ENCODE measurements at places on chromosomes 12 and 14. TPM values are rescaled to one million over a fixed set of nuclear protein-coding genes. Genes with fewer than 3 reads are reported as not detected.

LRRK2 gene
- total RNA-seq = 25.2 TPM

FICD gene
- total RNA-seq = 2.8 TPM

C14orf39 gene
- total RNA-seq = 1.6 TPM

SLC22A17 gene
- 30.5 TPM for total RNA-seq

CCDC60 gene
- 0.62 TPM for total RNA-seq

ADCK1 gene
- 7.7 TPM for total RNA-seq

FAM90A1 gene
- not detected for total RNA-seq

SERPINA4 gene
- not detected for total RNA-seq

TTC7B gene
- 23.9 TPM for total RNA-seq

TCP11L2 gene
- total RNA-seq = 89.7 TPM

ZDHHC22 gene
- total RNA-seq = 0.41 TPM

ZNF26 gene
- total RNA-seq = 21.2 TPM

KRT8 gene
- 42.0 TPM for total RNA-seq

ANKRD33 gene
- total RNA-seq = not detected

ACOT2 gene
- total RNA-seq = 45.7 TPM

TAS2R42 gene
- not detected for total RNA-seq

RIC8B gene
- total RNA-seq = 25.4 TPM

Measured in tongue (tissue), 3 donors.